Fibroblast of skin of left quadriceps (primary cell): ENCODE measurements at places on chromosomes 2 and 18.

- DNase-seq = no peak
Observed at GRCh38 chr2:215699700-215700538, 264.1 kb upstream of the FN1 start.

DNA sequence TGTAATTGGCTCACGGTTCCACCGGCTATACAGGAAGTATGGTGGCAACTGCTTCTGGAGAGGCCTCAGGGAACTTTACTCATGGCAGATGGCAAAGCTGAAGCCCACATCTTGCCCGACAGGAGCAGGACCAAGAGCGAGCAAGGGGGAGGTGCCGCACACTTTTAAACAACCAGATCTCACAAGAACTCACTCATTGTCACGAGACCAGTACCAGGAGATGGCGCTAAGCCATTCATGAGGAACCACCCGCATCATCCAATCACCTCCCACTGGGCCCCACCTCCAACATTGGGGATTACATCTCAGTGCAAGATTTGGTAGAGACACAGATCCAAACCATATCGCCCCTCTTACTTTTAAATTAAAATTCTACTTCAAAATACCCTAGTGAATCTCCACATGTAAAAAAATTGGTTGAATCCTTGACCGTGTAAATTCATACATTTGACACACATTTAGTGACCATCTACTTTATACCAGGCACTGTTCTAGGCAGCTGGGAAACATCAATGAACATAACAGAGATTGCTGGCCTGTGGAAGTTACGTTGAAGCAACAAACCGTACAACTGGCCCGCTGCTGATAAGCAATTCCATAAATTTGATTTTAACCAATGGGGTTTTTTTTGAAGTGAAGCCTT, 87.6 kb downstream of the ALPK2 start:
- no peak for DNase-seq

- no peak for DNase-seq
Observed at GRCh38 chr2:68901199-68901514, 30.0 kb upstream of the BMP10 start.

DNA sequence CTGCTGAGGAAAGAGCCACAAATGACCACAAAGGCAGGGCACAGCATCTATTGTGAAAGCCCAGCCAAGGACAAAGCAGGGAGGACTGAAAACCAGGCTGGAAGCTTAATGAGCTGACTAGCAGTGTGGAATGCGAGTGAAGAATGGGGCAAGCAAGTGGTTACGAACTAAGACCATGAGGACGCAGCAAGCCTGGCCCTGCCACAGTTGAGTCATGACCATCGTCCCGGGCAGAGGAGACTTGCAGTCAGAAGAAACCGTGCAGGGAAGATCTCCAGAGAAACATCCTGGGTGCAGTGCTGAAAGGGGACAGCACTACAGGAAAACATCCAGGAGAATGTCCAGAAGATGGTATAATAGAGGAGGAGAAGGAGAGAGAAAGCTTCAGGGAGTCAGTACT, 120.5 kb upstream of the GYPC start:
- no peak for DNase-seq

- no peak for DNase-seq
Observed at GRCh38 chr2:26412091-26412673, 10.5 kb downstream of the DRC1 start.

GRCh38 chr2:185522472-185522871, 216.1 kb upstream of the FSIP2 start:
- DNase-seq = no peak

DNA sequence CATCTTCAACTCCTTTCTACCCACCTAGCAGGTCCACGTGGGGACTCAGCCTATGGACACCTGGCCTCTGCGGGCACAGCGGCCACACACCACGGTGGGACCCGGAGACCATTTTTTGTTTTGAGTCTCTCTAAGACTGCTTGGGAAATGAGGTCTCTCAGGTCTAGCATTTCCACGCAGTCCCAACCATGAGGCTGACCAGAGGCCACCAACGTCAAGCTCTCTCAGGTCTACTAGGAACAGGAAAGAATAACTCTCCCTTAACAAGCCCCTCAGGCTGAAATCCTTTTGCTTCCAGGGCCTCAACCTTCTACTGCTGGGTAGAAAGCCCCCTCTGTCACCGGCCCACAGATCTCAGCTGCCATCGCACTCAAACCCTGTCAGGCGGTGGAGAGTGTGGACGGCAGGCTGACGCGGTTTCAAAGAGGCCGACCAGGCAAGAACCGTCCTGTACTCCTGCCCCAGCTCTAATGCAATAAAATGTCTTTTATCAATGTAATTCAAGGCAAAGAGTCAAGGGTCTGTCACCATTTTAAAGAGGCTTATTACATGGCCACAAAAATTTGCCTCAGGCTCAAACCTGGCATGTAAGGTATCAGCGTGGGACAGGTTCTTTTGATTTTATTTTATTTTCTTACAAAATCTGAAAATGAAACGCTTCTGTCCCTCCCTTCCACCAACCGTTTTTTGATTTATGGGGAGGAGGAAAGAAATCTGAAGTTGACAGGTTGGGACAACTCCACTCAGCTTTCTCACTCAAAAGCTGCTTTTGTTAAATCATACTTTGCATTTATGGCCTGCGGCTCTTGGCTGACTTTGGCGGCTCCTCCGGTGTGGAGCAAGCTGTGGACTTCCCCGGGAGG, 74.0 kb downstream of the BCL11A start:
- no peak for DNase-seq

GRCh38 chr2:42913280-42913878, 121.0 kb upstream of the HAAO start:
- no peak for DNase-seq

- DNase-seq = no peak
Observed at GRCh38 chr2:3073041-3073595, 304.5 kb downstream of the EIPR1 start.

DNA sequence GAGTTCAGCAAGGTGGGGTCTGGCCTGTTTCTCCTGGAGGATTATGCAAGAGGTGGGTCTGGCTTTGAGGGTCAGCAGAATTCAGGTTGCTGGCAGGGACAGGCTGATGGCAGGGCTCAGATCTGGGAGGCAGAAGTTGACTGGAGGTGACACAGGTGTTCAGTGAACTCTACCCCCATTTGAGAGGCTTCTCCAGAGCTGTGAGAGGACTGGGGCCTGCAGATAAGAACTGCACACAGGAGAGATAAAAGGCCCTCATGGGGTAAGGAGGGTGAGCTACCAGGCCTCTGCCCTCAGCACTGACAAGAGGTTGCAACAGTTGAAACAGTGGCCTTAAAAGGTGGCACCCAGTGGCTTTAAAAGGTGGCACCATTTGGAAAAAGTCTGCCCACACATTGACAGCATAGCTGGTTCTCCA, 13.1 kb downstream of the MOCOS start:
- DNase-seq = no peak

- no peak for DNase-seq
Observed at GRCh38 chr2:144975881-144976280, 456.0 kb upstream of the ZEB2 start.

DNA sequence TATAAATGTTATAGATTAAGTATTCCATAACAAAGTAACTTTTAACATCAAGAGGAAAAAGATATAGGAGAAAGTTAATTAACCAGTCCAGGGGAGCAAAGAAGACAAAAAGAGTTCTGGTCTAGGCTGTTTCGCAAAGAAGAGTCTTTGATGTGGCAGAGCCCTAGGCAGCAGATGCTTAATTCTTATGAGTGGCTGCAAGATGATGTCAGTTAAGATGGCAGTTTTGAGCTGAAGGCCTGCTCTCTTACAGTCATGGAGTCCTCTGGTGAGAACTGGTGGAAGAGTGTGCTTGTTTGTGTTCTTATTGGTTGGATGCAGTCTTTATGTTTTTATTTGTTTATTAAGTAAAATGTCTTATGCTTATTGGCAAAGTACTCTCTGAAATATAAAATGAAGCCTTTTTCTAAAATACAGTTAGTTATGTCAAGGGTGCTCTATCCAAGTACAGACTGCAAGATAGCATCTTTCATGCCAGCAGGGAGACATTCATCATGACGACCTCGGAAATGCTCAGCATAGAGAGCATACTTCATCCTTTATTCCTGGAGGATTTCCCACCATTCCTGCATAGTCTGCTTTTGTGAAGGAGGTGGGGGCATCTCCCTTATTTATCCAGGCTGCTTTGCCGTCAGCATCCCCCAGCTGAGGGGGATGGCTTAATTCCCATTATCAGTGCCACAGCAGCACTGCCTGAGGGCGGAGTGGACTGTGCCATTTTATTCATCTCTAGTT, 38.9 kb upstream of the SERPINE2 start:
- peak; percentile 12 for DNase-seq

DNA sequence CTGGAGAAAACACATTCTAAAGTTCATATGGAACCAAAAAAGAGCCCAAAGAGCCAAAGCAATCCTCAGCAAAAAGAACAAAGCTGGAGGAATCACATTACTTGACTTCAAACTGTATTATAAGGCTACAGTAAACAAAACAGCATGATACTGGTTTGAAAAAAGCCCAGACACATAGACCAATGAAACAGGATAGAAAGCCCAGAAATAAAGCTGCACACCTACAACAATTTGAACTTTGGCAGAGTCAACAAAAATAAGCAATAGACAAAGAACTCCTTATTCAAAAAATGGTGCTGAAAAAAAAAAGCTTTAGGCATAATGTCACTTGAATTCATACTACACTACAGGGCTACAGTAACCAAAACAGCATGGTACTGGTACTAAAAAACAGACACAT, 289.6 kb downstream of the NR4A2 start:
- no peak for DNase-seq

- DNase-seq = no peak
Observed at GRCh38 chr2:52976143-52976949, 791.3 kb upstream of the CHAC2 start.

DNA sequence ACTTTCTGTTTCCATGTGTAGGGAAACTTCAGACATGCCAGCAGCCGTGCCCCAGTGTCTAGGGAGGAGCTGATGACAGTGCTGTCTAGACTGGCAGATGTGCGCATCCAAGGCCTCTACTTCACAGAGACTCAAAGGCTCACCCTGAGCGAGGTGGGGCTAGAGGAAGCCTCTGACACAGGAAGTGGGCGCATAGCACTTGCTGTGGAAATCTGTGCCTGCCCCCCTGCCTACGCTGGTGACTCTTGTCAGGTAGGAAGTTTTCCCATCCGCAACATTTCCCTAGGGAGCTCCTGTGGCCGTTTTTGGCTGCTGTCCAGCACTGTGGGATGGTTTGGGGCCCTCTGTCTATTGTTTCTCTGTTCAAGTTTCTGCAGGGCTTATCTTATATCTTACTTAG, 143.1 kb upstream of the TTC39C start:
- DNase-seq = no peak

DNA sequence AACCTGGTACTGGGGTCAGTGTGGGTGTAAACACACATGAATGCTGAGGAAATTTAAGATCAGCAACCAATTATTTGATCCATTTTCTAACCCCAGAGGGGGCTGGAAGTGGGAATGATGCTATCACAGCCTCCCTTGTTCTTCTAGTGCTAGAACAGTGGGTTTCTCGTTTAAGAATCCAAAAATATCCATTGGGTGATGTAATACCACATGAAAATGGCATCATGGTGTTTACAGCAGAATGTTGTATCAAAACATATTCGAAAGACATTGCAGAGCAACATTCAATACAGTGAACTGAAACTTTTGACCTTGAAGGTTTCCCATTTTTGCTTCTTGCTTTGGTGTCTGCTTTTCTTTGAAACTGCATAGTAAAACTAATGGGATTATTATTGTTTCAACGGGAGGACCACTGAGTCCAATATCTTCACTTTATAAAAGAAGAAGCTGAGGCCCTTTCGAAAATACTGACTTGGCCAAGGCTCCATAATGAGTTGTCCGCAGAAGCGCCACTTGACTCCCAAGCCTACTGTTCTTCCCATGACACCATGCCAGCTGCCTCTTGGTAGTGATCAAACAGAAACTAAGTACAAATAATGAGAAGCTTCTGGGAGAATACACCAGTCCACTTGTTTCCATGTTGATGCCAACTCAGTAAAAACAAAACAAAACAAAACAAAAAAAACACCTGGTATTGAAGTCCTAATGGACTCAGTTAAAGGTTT, 106.1 kb downstream of the COLEC12 start:
- DNase-seq = no peak

DNA sequence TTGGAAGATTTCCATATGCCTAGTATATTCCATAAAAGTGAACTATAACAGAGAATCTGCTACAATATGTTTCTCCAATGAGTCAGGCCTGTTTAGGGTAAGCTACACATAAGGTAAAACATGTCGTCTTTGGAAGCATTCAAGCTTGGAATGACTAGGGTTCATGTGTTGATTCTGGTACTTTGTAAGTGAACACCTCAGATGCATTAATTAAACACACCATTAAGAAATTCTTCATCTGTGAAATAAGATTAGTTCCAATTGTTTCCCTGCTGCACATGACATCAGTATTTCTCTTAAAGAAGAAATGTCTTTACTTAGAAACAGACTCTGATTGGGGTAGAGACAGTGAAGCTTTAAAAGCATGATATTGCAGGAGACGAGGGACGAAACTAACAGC, 461.1 kb upstream of the NXPH2 start:
- no peak for DNase-seq

- DNase-seq = no peak
Observed at GRCh38 chr18:9804517-9805104, 81.2 kb upstream of the TXNDC2 start.

GRCh38 chr2:101111917-101112771, 39.0 kb downstream of the TBC1D8 start:
- no peak for DNase-seq

DNA sequence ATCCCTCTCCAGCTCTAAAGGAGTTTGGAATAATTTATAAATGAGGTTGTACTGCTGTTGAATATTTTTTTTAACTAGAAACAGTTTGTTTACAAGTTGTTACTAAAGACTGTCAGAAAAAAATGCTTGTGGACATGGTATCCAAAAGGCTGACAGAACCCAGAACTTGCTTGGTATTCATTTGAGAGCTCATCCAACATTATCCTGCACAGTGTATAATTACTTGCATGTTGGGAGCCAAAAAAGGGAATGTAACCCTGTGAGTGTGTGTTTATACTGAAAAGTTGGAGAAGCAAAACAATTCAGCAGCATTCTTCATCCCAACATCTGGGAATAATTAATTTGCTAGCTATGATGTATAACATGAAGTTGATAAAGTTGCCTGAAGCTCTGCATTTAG, 42.1 kb upstream of the EHBP1 start:
- DNase-seq = peak; percentile 99

GRCh38 chr18:13548106-13548819, 178.1 kb downstream of the FAM210A start:
- DNase-seq = no peak

DNA sequence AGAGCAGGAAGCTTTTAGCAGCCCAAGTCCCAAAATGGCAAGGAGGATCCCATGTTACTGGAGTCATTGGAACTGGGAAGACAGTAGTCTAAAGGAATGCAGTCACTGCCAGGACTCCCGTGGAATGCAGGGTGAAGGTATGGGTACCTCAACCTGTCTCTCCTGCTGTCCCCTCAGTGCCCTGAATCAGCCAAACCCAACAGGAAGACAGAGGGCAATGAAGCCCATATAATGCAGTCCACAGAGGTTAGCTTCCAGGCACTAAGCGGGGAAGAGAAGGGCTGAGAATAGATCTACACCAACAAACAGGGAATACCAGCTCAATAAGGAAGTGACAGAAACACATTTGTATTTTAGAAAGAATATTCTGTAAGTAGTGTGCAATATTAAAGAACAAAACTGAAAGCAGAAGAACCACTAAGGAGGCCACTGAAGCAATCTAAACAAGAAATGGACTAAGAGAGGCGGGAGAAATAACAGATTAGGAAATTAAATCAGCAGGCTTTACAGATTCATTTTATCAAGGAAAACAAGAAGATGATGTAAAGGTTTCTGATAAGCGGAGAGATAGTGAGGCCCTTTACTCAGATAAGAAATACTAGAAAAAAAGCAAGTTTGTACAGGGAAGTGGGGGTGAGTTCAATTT, 8.3 kb downstream of the NEMP2 start:
- DNase-seq = no peak
